Cortex of kidney (tissue), 1 donor: ENCODE measurements at places on chromosomes 4 and X.

DNA sequence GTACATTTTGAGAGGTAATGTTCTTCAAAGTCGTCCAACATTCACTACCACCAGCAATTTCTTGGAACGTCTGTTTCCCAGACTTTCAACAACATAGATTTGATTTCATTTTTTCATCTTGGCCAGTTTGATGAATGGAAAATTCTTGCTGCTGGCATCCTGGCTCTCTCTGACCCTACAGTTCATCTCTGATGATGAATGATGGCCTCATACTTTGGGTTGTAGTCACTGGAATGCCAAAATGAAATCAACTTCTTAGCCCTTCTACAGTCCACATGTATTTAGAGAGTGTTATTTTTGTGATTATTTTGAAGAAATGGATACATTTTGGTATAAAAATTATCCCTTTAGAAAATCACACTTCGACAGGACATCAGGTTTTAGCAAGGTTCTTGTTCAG lies 8.8 kb downstream of the CHST7 start:
- no peak for DNase-seq

- DNase-seq, result no peak
These were observed 112.4 kb downstream of the PSAPL1 start for GRCh38 chr4:7322166-7322991.

DNA sequence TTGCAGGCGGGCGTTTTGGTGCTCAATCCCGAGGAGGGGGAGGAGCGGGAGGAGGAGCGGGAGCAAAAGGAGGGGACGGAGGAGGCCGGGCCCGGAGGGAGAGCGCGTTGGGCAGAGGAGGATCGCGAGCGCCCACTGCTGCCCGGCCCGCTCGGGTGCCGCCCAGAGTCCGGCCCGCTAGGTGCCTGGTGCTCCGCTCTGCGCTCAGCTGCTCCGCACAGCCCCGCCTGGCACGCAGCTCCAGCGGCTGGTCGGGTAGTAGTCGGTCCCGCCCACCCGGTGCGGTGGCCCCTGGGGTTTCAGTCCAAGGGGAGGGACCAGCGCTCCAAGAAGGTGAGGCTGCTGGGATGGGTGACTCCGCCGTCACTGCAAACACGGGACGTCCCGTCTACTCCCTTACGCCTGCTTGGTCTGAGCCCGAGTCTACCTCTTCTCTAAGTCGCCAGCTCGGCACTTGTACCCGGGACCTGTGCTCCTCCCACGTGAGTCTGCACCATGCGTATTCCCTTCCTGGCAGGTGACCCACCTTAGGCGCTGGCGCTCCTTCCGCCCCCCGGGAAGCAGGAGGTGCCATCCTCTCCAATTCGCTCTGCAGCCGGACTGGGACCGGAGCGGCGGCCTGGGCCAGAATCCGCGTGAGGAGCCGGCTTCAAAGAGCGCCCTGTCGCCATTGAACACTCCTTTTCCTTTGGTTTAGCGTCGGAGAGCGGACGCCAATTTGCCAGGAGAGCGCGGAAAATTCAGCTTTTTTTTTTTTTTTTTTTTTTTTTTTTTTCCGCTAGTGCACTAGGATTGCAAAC lies 405 bp upstream of the HS3ST1 start:
- DNase-seq, result peak; percentile 33

DNA sequence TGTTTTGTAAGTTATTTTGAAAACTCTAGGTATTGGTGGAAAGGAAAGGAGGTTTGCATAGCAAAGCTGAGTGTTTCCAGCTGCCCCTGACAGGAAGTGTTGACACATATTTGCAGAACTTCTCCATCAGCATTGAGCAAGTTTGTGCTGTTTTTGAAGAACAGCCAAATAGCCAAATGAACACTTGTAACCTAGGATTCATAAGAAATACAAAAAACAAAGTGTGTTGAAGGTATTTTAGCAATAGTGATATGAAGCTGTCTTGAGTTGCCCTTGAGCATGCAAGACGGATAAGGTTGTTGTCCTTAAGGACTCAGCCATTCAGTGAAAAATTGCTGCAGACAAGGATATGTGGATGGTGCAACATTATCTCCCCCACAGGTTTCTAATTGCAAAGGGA lies 68.3 kb upstream of the PGM2 start:
- no peak for DNase-seq

GRCh38 chr4:98416844-98417243 lies 155.7 kb downstream of the RAP1GDS1 start:
- DNase-seq, result no peak

- no peak for DNase-seq
These were observed 21.6 kb upstream of the MAPK10 start for GRCh38 chr4:86381431-86381830.

DNA sequence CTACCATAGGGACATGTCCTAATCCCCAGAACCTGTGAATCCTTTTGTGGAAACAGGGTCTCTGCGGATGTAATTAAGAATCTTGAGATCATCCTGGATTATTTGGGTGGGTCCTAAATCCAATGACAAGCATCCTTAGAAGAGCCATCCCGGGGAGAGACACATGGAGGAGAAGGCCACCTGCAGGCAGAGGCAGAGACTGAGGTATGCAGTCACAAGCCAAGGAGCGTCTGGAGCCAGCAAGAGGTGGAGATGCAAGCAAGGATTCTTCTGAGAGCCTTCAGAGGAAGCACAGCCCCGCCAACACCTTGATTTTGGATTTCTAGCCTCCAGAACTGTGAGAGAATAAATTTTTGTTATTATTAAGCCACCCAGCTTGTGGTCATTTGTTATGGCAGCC lies 13.8 kb upstream of the FAT1 start:
- no peak for DNase-seq

DNA sequence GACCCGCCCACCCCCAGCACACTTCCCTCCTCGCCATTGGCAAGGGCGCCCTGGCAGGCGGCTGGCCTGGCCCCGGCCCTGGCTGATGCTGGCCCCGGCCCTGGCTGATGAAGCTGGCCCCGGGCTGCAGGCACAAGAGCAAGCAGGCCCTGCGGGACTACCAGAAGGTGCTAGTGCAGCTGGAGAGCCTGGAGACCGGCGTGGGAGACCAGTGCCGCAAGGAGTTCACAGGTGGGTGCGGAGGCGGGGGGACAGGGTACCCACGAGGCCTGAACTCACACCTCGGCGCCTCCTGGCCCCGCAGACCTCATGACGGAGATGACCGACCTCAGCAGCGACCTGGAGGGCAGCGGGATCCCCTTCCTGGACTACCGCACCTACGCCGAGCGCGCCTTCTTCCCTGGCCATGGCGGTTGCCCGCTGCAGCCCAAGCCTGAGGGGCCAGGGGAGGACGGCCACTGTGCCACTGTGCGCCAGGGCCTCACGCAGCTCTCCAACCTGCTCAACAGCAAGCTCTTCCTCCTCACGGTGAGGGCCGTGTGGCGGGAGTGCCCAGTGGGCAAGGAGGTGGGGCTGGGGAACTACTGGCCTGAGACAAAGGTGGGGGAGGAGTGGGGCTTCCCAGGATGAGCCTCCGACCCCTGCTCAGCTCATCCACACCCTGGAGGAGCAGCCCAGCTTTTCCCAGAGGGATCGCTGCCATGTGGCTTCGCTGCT lies 6.1 kb upstream of the SRPK3 start:
- DNase-seq, result no peak

- DNase-seq, result no peak
These were observed 128.7 kb upstream of the GIMD1 start for GRCh38 chr4:106497271-106497670.

DNA sequence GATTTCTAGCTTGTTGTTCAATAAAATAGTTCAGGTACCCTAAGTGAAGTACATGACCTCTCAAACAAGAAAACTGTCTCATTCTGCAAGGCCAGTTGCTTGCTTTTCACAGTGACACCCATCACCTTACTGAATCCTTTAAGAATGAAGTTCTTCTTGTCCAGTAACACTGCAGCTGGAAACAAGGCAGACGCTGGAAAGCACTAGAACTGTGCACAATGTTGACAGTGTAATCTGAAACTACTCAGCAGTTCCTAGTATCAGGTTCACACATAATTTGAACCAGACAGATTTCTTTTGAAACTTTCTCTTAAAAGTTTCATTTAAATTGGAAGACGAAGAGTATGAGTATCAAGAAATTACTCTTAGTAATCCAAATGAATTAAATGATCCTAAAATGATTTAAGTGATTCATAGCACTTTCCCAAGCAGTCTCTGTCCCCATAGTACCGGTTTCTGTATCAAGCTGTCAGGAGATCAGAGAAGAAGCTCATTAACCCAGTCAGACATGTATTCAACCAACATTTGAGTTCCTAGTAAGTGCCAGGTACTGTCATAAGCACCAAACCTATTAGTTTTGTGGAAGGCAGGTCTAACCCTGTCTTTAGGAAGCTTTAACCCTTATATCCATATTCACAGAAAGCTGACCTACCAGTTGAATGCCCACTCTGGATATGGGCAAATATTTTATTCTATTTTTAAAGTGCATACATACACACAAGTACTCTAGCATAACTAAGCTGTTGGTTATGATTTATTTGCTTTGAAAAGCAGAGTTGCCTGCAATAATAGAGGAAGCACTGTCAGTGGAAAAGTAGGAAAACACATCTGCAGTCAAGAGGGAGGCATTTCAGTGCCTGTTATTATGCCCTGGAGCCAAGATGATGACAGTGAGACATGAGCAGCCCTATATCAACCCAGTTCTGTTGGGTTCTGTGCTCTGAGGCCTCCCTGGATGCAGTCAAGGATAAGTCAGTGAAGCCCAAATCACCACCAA lies 63.6 kb downstream of the PALLD start:
- DNase-seq, result no peak

DNA sequence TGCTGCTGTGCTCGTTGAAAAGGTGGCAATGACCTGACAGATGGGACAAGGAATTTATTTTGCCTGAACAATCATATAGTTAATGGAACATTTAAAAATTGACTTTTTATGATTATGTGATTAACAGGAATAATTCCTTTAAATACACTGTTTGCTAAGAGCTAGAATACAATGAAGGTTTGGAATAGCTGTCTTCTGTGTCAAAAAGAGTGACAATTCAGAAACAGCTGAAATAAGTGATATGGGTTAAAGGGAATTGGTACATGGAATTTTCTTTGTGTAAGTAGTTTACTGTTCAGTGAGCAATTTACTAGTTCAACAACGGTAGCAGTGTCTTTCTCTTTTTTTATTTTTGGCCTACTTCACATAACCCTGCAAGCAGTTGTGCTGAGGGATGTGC lies 1083.5 kb upstream of the GRID2 start:
- DNase-seq, result no peak

DNA sequence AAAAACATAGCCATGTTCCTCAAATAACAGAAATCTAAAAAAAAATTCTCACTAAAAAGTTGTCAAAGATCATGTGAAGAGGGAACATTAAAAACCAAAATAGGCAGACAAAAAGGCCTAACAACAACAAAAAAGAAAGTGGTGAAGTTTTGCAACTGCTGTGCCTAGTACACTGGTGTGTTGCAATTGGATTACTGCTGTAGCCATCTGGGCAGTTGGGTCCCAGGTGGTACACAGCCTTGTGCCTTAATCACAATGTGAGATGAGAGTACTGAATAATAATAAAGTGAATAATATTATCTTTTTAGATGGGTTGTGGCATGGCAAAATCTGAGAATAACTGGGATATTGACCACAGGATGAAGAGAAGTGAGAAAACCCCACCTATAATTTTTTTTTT lies 12.0 kb downstream of the C4orf54 start:
- DNase-seq, result no peak

DNA sequence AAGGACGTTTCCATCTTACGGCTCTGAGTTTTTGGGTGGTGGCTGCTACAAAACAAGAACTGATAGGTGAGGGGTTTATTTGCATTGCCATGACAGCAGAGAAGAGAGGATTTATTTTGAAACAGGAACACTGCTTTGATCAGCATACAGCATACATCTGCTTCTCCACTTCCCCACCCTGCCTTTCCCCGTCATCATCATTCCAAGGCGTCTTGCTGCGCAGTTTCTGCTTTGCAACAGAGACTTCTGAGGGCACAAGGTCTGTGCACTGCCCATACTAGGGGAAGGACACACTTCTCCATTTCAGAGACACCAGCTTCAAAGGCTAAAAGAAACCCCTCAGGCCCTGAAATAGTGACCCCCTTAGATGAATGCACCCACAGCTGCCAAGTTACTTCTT lies 19.1 kb downstream of the STARD8 start:
- no peak for DNase-seq

GRCh38 chr4:91322961-91323360 lies 980.8 kb upstream of the GRID2 start:
- DNase-seq, result no peak

DNA sequence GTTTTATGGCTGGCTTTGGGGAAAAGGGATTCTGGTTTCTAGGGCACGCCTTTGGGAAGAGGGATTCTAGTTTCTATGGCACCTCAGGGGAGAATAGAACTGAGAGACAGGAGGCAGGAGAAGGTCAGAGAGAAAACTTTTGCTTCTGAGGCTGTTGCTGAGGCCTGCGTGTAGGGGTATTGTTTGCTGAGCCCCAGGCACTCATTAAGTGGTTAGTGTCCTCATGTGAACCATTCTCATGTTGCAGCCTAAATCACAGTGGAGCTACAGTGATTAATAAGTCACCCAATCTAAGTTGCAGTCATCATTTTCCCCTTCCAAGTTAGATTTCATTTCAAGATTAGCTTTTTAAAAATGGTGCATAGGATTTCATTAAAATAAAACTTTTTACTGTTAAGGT lies 29.0 kb downstream of the VCX3A start:
- no peak for DNase-seq

- DNase-seq, result no peak
These were observed 9.2 kb upstream of the MAML3 start for GRCh38 chr4:140163029-140163810.

DNA sequence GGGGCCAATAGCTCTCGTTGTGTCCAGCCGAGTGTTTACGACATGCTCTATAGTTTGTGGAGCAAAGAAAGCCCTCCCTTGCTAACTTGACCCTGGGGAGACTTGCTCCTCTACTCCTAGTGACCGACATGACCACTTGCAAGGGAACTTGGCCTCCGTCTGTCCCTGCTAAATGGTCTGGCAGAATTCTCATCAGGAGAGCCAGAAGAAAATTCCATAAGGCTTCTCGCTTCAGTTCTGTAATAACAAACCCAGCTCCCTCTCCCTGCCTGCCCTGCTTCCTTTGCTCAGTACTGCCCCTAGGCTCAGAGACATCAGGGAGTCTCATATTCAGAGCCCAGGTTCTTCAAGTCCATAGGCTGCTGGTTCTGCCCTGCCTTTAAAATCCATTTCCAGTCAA lies 13.0 kb downstream of the DOCK11 start:
- DNase-seq, result no peak

GRCh38 chrX:125544031-125544660 lies 224.5 kb downstream of the TEX13C start:
- no peak for DNase-seq

DNA sequence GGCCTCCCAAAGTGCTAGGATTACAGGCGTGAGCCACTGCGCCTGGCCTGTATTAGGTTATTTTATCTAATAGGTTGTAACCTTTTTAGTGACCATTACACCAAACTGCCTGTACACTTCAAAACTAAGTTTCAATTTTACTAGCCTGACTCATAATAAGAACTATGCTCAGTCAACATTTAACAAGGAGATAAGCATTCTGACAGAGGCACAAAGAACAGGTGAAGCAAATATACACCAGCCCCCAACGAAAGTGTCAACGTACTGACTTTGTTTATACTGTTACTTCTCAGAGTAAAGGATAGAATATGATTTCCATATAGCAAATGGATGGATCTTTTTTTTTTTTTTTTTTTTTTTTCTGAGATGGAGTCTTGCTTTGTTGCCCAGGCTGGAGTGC lies 62.8 kb downstream of the SHISA3 start:
- no peak for DNase-seq
